ENCODE measurements at places on chromosomes 1 and 21.
A peak's percentile ranks its signal among the peaks of the same experiment; 100 is the strongest.

- H3K27me3 ChIP-seq = no peaks in the 10 kb centered on the region
- no peak for DNase-seq
- H3K36me3 ChIP-seq = no peaks in the 10 kb centered on the region
- H3K4me1 ChIP-seq = no peaks in the 10 kb centered on the region
- H3K4me3 ChIP-seq = no peak overlapping the region
Measured at GRCh38 chr21:40753756-40754155, 93.2 kb downstream of the DSCAM start.

- peaks cover 7% of the 10 kb centered on the region for H3K36me3 ChIP-seq
- H3K4me1 ChIP-seq = no peaks in the 10 kb centered on the region
- no peak overlapping the region for H3K27ac ChIP-seq
- no peak for DNase-seq
- no peaks in the 10 kb centered on the region for H3K27me3 ChIP-seq
Measured at GRCh38 chr1:111709986-111710385, 29.2 kb downstream of the INKA2 start.

DNA sequence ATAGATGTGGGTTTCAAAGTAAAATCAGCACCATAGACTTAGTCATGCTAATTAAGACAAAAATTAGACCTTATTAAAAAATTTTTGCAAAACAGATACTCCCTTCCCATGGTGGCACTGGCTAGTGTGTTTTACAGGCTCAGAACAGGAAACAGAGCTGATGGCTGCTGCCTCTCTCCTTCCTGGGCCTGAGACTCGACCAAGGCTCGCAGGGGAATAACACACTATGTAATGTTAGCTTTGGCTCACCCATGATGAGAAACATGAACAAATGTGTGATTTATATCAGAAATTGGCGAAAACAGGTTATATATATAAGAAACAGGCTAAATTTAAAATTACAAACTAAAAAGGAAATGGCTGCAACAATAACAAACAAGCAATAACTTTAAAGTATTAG is 50.7 kb downstream of the ERG start:
- peak overlapping the region; percentile 94 for H3K27ac ChIP-seq
- no peaks in the 10 kb centered on the region for H3K27me3 ChIP-seq
- H3K36me3 ChIP-seq = peaks cover 10% of the 10 kb centered on the region
- H3K4me1 ChIP-seq = peaks cover 47% of the 10 kb centered on the region

GRCh38 chr1:35220976-35221375 is 28.0 kb upstream of the SFPQ start:
- H3K27me3 ChIP-seq = no peaks in the 10 kb centered on the region
- no peak overlapping the region for H3K4me3 ChIP-seq
- peaks cover 7% of the 10 kb centered on the region for H3K4me1 ChIP-seq
- H3K27ac ChIP-seq = no peak overlapping the region
- H3K36me3 ChIP-seq = no peaks in the 10 kb centered on the region

- no peaks in the 10 kb centered on the region for H3K36me3 ChIP-seq
- peaks cover 40% of the 10 kb centered on the region for H3K4me1 ChIP-seq
- H3K27me3 ChIP-seq = no peaks in the 10 kb centered on the region
- DNase-seq = no peak
Measured at GRCh38 chr1:53896635-53897229, 2.7 kb downstream of the DIO1 start.

GRCh38 chr1:109996476-109996875 is 11.9 kb downstream of the AHCYL1 start:
- no peak overlapping the region for H3K4me3 ChIP-seq
- DNase-seq = no peak
- no peak overlapping the region for H3K27ac ChIP-seq
- no peaks in the 10 kb centered on the region for H3K27me3 ChIP-seq
- H3K36me3 ChIP-seq = peaks cover 3% of the 10 kb centered on the region

DNA sequence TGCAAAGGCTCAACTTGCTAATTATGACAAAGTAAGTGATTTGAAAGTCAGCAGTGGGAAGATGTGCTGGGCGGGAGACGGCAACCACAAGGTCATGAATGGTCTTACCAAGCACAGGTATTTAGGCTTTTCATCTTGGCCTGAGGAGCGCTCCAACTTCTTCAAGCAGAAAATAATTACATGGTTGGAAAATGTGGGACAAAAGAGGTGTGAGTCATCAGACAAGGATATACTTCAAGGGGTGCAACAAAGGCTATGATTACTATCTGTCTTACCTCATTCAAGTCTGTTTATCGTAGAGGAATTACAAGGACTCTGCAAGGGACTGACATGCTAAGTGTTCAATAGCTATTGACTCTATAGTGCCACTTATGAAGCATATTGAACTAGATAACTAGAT is 2005.7 kb downstream of the MRPL39 start:
- no peaks in the 10 kb centered on the region for H3K36me3 ChIP-seq
- H3K27ac ChIP-seq = no peak overlapping the region
- no peaks in the 10 kb centered on the region for H3K27me3 ChIP-seq

DNA sequence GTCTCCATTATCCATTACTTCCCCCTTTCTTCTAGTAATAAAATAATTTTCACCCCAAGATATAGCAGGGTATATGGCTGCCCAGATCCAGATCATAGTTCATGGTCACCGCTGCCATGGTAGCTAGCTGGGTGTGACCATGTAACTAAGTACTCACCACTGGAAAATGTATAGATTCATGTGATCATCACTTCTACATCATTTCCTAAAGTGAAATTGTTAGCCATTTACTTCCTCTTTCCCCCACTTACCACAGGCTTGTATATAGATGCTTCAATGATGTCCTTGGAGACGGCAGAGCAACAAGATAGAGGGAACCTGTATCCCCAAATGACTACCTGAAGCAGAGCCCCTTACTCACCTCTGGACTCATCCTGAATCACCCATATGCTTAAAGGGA is 22.7 kb upstream of the EYA3 start:
- H3K27me3 ChIP-seq = no peaks in the 10 kb centered on the region
- no peaks in the 10 kb centered on the region for H3K36me3 ChIP-seq
- no peak overlapping the region for H3K4me3 ChIP-seq
- H3K4me1 ChIP-seq = no peaks in the 10 kb centered on the region
- DNase-seq = no peak
- no peak overlapping the region for H3K27ac ChIP-seq

DNA sequence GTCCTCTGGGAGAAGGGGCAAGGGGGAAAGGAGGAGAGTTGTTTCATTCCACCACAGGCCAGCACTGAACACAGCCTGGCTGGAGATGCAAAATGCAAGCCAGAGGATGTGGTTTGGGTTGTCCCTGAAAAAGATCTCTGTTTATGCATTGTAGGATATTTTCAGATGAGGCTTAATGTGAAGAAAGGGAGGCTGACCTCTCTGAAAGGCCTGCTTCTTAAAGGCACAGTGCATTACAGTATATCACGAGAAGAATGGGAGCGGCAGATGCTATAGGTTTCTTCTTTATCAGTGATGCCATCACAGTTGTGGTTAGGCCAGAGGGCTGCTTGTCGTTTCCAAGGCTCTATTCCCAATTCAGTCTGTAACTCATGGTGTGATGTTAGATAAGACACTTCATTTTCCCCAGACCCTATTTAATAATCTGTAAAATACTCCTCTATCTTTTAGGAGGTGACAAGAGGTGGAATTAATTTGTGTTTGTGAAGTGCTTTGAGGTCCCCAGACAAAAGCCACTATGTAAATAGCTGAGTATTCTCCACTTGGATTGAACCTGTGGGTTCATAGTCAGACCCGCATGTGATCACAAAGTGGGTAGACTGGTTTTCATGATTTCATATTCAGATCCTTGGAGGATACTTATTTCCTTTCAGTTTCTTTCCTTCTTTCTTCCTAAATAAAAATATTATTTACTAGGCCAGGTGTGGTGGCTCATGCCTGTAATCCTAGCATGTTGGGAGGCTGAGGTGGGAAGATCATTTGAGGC is 76.5 kb upstream of the WDR26 start:
- peaks cover 2% of the 10 kb centered on the region for H3K36me3 ChIP-seq
- H3K27me3 ChIP-seq = no peaks in the 10 kb centered on the region
- DNase-seq = no peak

DNA sequence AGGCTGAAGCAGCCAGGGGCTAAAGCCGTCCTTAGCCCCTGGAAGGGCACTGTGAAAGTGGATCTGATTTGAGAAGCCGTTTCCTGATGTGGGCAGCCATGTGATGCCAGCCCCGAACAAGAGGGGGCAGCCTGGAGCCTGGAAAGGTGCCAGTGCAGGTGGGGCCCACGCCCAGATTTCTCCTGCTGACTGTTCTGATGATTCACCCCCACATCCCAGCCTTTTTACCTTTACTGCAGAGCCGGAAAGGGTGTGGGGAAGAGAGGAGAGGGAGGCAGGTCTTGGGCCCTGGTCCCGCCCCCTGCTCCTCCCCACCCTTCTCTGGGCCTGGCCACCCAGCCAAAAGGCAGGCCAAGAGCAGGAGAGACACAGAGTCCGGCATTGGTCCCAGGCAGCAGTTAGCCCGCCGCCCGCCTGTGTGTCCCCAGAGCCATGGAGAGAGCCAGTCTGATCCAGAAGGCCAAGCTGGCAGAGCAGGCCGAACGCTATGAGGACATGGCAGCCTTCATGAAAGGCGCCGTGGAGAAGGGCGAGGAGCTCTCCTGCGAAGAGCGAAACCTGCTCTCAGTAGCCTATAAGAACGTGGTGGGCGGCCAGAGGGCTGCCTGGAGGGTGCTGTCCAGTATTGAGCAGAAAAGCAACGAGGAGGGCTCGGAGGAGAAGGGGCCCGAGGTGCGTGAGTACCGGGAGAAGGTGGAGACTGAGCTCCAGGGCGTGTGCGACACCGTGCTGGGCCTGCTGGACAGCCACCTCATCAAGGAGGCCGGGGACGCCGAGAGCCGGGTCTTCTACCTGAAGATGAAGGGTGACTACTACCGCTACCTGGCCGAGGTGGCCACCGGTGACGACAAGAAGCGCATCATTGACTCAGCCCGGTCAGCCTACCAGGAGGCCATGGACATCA is at the start of gene SFN:
SFN (plus strand) TSS at position 369 of the 904 bp plus-strand sequence; CDS start at position 433, 64 bp downstream.
- H3K4me3 ChIP-seq = peak within 1 kb of the TSS; percentile 92
- peaks cover 24% of the 10 kb centered on the region for H3K4me1 ChIP-seq
- DNase-seq = peak; percentile 95

DNA sequence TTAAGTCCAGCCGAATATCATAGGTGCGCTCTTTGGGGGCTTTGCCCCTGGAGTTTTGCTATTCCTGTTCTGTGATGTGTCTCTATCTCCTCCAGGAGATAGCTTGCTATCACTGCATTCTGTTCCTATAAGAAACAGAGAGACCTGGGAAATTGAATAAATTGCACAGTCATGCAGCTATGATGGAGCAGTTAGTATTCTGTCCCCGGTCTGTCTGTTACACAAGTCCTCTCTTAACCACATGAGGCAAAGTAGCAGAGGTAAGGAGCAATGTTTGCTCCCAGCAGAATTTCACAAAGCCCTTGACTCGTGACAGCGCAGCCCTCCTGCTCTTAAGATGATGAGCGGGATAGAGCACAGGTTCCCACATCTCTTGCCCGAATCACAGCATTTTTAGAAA is 63.9 kb upstream of the GRHL3 start:
- peaks cover 3% of the 10 kb centered on the region for H3K4me1 ChIP-seq
- DNase-seq = no peak
- no peak overlapping the region for H3K27ac ChIP-seq
- H3K27me3 ChIP-seq = no peaks in the 10 kb centered on the region

- H3K4me1 ChIP-seq = peaks cover 15% of the 10 kb centered on the region
- no peak for DNase-seq
- no peak overlapping the region for H3K27ac ChIP-seq
- no peaks in the 10 kb centered on the region for H3K36me3 ChIP-seq
Measured at GRCh38 chr1:202315576-202316168, 26.1 kb downstream of the UBE2T start.

- DNase-seq = no peak
- no peak overlapping the region for H3K4me3 ChIP-seq
- peaks cover 2% of the 10 kb centered on the region for H3K36me3 ChIP-seq
- H3K27ac ChIP-seq = no peak overlapping the region
- H3K27me3 ChIP-seq = peaks cover 17% of the 10 kb centered on the region
- H3K4me1 ChIP-seq = no peaks in the 10 kb centered on the region
Measured at GRCh38 chr1:228782662-228783417, 47.6 kb downstream of the RHOU start.

- H3K4me1 ChIP-seq = no peaks in the 10 kb centered on the region
- no peak for DNase-seq
- no peak overlapping the region for H3K27ac ChIP-seq
- peaks cover 15% of the 10 kb centered on the region for H3K27me3 ChIP-seq
- no peak overlapping the region for H3K4me3 ChIP-seq
- H3K36me3 ChIP-seq = no peaks in the 10 kb centered on the region
Measured at GRCh38 chr1:234149217-234149616, 224.0 kb upstream of the COA6 start.

GRCh38 chr1:216390956-216391355 is 32.3 kb downstream of the USH2A start:
- H3K27ac ChIP-seq = no peak overlapping the region
- no peaks in the 10 kb centered on the region for H3K36me3 ChIP-seq

- H3K4me1 ChIP-seq = peaks cover 34% of the 10 kb centered on the region
- no peak overlapping the region for H3K4me3 ChIP-seq
- H3K27me3 ChIP-seq = no peaks in the 10 kb centered on the region
- DNase-seq = no peak
- no peak overlapping the region for H3K27ac ChIP-seq
Measured at GRCh38 chr21:34561806-34562205, 49.8 kb upstream of the KCNE1 start.

DNA sequence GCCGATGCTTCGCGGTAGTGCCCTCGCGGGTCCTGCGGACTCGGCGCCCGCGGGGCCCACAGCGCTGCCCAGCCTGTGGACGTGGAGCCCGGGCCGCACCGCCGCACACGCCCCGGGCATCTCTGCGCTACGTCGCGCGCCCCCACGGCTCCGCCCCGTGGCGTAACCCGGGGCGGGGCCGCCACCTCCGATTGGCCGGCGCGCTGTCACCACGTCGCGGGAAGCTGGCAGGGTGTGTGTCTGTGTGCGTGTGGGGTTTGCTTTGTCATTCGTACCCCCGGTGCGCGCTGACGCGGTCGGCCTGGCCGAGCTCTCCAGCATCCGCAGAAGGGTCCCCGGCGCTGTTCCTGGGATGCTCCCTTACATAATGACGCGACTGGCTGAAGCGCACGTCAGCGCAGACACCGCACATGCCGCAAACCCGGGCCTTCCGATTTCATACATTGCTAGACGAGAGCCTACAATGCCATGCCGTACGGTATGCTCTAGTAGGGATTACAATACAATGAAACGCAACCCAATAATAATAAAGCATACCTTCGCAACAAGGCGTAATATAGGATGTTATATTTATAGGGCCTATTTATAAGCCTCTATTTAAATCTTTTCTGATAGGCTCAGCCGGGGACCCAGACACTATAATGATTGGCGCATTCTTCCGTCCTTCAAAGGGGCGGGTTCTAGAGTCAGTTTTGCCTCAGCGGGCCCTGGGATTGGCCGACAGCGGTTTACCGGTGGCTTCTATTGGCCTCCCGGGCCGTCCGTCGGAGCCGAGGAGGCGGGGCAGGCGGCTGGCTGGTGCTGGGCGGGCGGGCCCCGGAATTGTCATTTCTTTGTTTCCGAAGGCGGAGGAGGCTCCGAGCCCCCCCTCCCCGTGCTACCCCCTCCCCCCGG is at the start of gene MACO1:
MACO1 (plus strand) TSS at position 825 of the 894 bp plus-strand sequence. CDS start 202 bp downstream, outside the sequence.
- peak within 1 kb of the TSS; percentile 98 for H3K27ac ChIP-seq
- H3K4me3 ChIP-seq = peak within 1 kb of the TSS; percentile 94
- DNase-seq = peak; percentile 97
- peaks cover 46% of the 10 kb centered on the region for H3K4me1 ChIP-seq

- no peak overlapping the region for H3K4me3 ChIP-seq
- no peak overlapping the region for H3K27ac ChIP-seq
- DNase-seq = no peak
- H3K4me1 ChIP-seq = no peaks in the 10 kb centered on the region
- peaks cover 1% of the 10 kb centered on the region for H3K36me3 ChIP-seq
- no peaks in the 10 kb centered on the region for H3K27me3 ChIP-seq
Measured at GRCh38 chr1:178772952-178773351, 47.9 kb downstream of the RALGPS2 start.

GRCh38 chr1:108082738-108083562 is 117.2 kb downstream of the SLC25A24 start:
- no peaks in the 10 kb centered on the region for H3K4me1 ChIP-seq
- H3K4me3 ChIP-seq = no peak overlapping the region
- no peak for DNase-seq
- no peak overlapping the region for H3K27ac ChIP-seq
